Activated naive CD8-positive, alpha-beta T cell treated with anti-CD3 and anti-CD28 coated beads, Interleukin-2, amount 50 U/mL, for 24 hours (primary cell): ENCODE measurements at places on chromosomes 2 and 18.
A peak's percentile ranks its signal among the peaks of the same experiment; 100 is the strongest.

DNA sequence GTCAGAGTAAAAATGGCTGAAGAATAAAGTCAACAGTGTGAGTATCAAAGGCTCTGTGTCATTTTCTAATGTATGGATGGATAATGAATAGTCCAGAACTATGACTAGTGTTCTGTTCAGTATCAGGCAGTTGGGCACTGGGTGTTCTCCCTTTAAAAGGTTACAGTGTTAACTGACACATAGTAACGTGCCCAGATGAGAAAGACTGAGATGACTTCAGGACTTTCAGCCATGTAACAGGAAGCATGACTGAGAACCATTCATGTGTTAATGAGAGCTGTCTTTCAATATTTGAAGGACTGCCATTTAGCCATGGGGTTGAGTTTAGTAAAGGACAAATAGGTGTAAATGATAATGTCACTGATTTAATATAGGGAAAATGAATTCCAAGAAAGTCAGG lies 187.1 kb downstream of the GULP1 start:
- no peaks in the 10 kb centered on the region for H3K36me3 ChIP-seq
- DNase-seq: no peak
- H3K27ac ChIP-seq: no peak overlapping the region
- no peaks in the 10 kb centered on the region for H3K27me3 ChIP-seq
- no peak overlapping the region for H3K4me3 ChIP-seq
- H3K4me1 ChIP-seq: no peaks in the 10 kb centered on the region

DNA sequence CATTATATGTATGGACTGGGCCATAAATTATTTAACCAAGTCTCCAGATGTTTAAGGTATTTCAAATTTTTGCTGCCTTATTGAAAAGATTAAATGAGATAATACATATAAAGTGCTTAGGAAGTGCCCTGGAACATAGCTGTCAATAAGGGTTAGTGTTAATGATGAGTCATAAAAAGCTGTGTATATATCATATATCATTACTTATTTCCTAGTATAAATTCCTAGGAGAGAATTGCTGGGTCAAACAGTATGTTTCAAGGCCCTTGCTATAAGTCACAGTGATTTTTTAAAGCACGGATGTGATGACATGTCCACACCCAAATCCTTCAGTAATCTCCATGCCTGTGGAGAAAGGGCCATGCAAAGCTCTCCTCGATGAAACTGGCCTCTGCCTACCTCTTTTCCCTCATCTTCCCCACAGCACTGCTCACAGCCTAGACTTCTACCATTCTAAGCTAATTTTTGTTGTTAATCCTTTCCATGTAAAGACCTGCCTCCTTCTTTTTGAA lies 8.5 kb downstream of the ZNF2 start:
- peaks cover 3% of the 10 kb centered on the region for H3K4me1 ChIP-seq
- peaks cover 36% of the 10 kb centered on the region for H3K36me3 ChIP-seq
- H3K27me3 ChIP-seq: no peaks in the 10 kb centered on the region
- no peak overlapping the region for H3K4me3 ChIP-seq

DNA sequence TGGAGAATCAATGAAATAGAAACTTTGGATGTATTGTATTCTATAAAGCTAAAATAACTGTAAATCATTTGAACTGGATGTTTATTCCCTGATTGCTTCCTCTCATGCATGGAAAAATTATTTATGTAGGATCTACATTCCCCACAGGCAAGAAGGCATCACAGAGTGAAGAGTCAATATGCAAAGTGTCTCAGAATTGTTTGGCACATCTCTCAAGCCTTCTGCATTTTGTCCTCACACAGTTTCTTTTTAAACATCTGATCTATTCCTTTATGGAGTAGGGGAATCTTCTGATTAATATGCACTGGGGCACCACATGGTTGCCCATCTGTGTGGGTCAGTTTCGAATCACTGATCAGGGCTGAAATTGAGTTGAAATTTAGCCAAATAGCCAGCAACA lies 465.4 kb downstream of the ZNF804A start:
- H3K27me3 ChIP-seq: no peaks in the 10 kb centered on the region
- no peak overlapping the region for H3K4me3 ChIP-seq
- H3K27ac ChIP-seq: no peak overlapping the region
- H3K36me3 ChIP-seq: no peaks in the 10 kb centered on the region
- no peaks in the 10 kb centered on the region for H3K4me1 ChIP-seq
- DNase-seq: no peak

- no peak for DNase-seq
- H3K27ac ChIP-seq: no peak overlapping the region
- no peaks in the 10 kb centered on the region for H3K27me3 ChIP-seq
- peaks cover 10% of the 10 kb centered on the region for H3K4me1 ChIP-seq
These were observed 24.5 kb upstream of the TNP1 start for GRCh38 chr2:216884347-216884746.

DNA sequence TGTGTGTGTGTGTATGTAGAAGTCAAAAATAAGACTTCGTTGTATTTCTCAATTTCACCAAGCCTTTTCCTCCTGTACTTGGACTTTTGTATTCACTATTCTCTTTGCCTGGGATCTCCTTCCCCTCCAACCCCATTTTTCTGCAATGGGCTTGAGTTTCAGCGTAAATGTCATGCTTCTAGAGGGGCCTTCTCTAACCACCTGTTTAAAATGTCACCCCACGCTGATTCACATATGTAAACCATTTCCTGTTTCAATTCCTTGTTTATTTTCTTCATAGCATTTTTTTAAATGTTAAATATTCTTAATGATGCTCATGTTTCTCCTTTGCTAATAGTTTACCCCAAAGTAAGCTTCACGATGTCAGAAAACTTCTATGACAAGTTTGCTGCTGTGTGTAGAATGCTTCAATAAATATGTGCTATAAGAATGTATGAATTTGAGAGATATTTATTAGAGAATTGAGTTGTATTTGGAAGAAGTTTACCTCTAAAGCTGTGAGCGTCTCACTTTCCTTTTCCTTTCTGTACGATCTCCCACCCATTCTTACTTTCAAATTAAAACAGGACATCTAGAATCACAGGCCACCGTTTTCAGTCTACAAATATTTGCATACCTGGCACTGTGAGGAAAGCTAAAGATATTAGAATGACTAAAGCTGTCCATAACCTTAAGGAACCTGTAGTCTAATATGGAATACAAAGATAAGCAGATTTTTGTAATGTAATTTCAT lies 762.4 kb downstream of the LRRTM4 start:
- H3K4me3 ChIP-seq: no peak overlapping the region
- no peaks in the 10 kb centered on the region for H3K27me3 ChIP-seq
- H3K27ac ChIP-seq: no peak overlapping the region
- H3K4me1 ChIP-seq: no peaks in the 10 kb centered on the region
- no peak for DNase-seq

DNA sequence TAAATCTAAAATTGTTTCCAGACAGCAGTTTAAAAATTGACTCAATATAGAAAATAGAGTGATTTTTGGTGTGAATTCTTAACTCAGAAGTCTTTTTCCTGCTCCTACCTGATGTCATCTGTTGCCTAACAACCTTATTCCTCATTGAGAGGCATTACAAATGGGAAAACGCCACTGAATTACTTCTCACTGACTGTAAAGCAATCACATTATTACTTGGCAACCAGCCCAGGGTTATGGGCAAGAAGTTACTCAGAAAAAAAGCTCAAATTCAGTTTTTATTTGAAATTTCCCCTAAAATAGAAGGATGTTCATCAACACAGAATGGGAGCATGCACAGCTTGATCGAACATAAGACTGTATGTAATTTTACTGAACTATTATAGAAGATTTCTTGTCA lies 201.8 kb upstream of the GULP1 start:
- H3K27ac ChIP-seq: no peak overlapping the region
- H3K36me3 ChIP-seq: no peaks in the 10 kb centered on the region
- H3K27me3 ChIP-seq: peaks cover 2% of the 10 kb centered on the region
- no peak for DNase-seq

DNA sequence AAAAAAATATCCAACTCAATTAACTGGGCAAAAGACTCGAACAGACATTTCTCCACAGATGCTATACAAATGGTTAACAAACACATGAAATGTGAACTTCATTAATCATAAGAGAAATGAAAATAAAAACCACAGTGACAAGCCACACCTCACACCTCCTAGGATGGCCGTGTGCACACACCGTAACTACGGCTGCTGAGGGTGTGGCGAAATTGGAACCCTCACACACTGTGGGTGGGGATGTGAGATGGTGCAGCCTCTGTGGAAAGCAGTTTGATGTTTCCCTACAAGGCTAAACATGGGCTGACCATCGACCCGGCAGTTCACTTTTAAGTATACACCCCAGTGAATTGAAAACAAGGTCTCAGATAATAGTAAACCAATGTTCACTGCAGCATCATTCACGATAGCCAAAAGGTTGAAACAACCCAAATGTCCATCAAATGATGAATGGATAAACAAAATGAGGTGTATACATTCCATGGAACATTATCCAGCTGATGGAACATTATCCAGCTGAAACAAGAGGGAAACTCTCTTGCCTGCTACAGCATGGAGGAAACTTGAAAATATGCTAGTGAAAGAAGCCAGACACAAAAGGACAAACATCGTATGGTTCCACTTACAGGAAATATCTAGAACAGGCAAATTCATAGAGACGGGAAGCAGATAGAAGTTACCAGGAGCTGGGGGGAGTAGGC lies 32.2 kb downstream of the ZAP70 start:
- peaks cover 79% of the 10 kb centered on the region for H3K4me1 ChIP-seq
- H3K27ac ChIP-seq: peak overlapping the region; percentile 50
- H3K27me3 ChIP-seq: no peaks in the 10 kb centered on the region
- peak; percentile 55 for DNase-seq
- peaks cover 32% of the 10 kb centered on the region for H3K36me3 ChIP-seq
- H3K4me3 ChIP-seq: no peak overlapping the region

DNA sequence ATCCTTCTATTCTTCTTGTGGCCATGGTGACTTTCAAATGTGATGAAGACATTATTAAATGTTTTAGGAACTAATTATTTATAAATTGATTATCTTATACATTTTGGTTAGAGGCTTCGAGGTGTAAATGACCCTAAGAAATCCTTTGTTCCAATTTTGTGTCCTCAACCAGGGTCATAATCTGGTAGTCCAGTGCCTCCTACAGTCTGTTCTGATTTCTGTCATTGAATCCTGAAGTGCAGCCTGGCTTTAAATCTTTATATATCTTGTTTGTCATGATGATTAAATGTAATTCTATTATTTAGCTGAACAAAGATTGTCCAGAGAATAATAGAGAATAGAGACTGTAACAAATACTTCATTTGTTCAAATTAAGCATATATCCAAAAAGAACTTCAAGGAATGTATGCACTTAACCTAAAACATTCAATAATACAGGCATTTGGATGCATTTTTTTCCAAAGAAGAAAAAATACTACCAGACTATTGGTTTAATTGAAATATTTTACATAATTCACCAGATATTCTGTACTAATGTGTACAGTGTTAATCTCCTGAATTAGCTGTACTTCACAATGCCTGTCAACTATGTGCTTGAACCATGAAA lies 89.8 kb downstream of the PRPF40A start:
- H3K36me3 ChIP-seq: no peaks in the 10 kb centered on the region
- no peak overlapping the region for H3K27ac ChIP-seq
- H3K4me1 ChIP-seq: peaks cover 2% of the 10 kb centered on the region
- H3K27me3 ChIP-seq: peaks cover 1% of the 10 kb centered on the region

GRCh38 chr2:230739961-230740360 lies 27.3 kb downstream of the CAB39 start:
- no peak for DNase-seq
- no peaks in the 10 kb centered on the region for H3K27me3 ChIP-seq
- H3K4me3 ChIP-seq: no peak overlapping the region
- H3K36me3 ChIP-seq: peaks cover 28% of the 10 kb centered on the region
- peaks cover 59% of the 10 kb centered on the region for H3K4me1 ChIP-seq

- H3K27me3 ChIP-seq: no peaks in the 10 kb centered on the region
- H3K36me3 ChIP-seq: no peaks in the 10 kb centered on the region
- peaks cover 2% of the 10 kb centered on the region for H3K4me1 ChIP-seq
- H3K27ac ChIP-seq: no peak overlapping the region
These were observed 235.6 kb downstream of the ALPK2 start for GRCh38 chr18:58393295-58393694.

DNA sequence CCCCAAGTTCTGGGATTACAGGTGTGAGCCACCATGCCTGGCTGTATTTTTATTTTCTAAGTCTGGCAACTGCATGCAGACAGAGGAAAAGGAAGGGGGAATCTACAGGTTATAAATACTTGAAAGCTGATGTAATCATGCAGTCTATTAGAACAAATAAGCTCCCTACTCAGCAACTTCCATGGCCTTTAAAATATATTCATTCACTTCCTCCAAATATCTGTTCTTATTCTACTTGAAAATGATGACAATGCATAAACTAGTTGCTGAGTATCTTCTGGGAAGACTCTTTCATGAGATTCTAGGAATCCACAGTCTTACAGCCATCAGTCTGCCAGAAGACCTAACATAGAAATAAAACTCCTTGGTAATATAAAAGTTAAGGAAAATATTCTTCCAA lies 66.9 kb upstream of the NCKAP5 start:
- no peaks in the 10 kb centered on the region for H3K27me3 ChIP-seq
- H3K27ac ChIP-seq: no peak overlapping the region
- H3K4me3 ChIP-seq: no peak overlapping the region

DNA sequence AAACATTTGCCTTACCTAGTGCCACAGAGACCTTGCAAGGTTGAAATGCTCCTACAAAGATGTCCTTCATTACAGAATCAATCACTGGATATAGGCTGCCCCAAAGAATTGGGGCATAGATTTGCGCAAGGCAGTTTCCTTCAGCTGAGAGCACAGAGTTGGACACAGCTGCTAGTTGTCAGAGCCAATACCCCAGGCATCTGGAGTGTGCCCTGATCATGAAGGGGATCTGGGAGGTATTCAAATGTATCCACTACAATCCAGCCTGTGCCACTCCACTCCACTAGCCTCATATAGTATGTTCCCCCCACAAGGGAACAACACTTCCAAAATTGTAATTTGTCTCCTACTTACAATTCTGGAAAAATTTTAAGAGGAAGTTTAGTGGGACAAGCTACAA lies 62.3 kb upstream of the ITPRID2 start:
- H3K36me3 ChIP-seq: no peaks in the 10 kb centered on the region
- DNase-seq: no peak
- no peaks in the 10 kb centered on the region for H3K4me1 ChIP-seq
- H3K27ac ChIP-seq: no peak overlapping the region
